ENCODE measurements at places on chromosomes 1 and 21.

- DNase-seq: no peak
Measured at GRCh38 chr1:172897738-172898137, 153.0 kb downstream of the TNFSF18 start.

- no peak for DNase-seq
Measured at GRCh38 chr1:235022981-235023710, 105.5 kb downstream of the TOMM20 start.

DNA sequence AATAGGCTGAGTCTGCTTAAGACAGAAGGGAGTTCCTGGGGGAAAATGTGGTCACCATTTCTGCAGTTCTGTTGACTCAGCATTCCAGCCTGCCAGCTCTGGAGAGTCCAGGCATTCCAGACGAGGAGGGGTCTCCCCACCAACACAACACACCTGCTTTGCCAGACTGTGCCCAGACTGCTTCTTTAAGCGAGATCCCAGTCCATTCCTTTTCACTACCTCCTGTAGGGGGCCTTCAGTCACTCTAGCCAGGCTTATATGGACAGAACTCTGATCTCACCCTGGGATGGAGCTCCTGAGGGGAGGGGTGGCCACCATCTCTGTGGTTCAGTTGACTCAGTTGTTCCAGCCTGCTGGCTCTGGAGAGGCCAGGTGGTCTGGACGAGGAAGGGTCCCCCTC lies 48.5 kb downstream of the UBE2U start:
- no peak for DNase-seq

DNA sequence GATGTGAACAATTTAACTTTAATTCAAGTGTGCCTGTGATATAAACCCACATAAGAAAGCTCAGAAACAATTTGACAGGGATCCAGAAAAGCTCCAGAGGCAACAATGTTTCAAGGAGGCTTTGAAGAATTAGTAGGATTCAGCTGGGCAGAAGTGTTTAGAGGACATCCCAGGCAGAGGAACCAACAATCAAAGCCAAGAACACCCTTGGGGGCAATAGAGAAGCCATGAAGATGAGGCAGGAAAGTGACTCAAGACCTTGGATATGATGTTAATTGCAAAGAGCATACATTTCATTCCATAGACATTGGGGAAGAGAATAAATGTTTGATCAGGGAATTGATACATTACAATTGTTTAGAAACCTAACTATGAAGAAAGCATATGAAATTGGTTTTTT lies 280.3 kb downstream of the LTN1 start:
- DNase-seq: no peak

DNA sequence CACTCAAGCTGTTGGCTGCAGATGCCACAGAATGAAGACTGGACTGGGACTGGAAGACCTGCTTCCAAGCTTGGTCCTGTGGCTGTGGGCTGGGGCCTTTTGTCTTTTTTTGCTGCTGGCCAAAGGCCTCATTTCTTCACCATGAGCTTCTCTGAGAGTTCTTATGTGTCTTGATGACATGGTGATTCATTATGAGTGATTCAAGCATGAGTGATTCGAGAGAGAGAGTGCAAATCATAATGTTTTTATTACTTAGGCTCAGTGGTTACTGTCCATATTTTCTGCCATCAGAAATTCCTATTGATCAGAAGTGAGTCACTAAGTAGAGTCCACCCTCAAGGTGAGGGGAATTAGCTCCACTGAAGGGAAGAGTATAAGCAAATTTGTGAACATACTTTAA lies 94.0 kb downstream of the PCP4 start:
- DNase-seq: no peak

DNA sequence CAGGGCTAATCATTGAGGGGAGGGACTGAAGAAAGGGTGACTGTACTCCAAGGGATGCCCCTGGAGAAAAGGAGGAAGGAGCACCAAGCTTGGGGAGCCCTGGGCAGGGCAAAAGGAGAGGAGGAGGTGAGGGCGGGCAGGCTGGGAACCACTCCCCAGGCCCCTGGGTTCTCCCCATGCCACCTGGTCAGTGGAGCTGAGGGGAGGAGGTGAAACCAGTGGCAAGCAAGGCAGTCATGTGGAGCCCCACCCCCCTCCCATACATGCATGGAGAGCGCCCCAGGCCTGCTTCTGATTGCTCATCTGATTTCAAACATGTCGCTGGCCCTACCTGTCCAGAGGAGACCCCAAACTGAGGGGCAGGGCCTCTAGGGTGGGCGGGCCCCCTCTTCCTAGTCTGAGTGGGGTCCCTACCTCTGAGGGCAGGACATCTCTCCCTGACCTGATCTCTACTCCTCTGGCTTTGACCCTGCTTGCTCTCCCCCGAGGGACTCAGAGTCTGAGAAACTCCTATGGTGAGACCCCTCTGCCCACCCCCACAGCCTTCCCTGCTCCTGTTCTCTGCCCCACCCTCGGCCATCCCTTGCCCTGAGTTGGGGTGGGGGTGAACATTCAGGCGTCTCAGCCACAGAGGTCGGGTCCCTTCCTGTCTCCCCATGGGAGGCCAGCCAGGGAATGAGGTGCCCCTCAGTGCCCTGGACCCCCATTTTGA lies 18.6 kb downstream of the INSRR start:
- DNase-seq: no peak

DNA sequence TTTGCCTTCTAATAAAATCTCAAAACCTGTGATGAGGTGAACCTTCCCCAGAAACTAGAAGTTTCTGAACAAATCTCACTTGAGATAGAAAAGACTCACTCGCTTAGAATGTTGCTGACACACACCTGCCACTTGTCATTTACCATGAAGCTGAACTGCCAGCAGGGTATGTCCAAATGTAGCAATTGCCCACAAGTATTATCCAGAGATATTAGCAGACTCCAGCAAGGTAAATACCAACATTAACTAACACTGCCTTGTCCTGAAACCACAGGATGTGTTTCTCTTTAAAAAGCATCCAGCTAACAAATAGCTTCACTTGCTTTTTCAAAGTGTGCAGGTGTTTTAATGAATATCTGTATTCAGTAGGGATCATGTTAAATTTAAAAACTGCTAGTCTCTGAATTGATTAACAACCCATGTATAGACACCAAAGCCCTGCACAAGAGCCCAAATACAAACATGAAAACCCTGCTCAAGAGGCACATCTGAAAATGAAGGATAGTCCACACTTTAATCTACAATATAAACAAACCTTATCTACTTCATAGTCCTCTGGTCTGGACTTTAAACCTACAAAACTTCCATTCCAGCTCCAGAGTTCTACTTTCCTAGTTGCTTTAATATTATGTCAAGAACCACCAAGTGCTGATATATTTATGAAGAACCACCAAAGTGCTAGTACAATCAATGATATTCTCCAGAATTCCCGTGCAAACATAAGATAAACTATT lies 19.3 kb downstream of the KRTAP8-1 start:
- no peak for DNase-seq

DNA sequence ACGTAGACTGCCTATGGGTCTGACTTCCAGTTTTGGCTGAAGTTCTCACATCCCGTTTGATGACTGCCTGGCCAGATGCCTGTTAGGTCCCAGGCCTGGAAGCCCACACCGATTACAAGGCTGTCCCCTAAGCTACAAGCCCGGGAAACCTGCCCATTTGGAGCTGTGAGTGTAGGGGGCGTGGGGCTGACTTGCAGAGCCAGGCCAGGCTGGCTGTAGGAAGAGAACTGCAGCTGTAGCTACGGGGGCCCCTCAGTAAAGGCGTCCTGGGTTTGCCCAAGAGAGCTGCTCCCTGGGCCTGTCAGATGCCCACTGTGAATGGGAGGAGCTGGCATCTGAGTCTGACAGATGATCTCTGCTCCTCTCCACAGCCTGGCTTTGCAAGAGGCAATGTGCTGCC lies 199.7 kb downstream of the CAMTA1 start:
- DNase-seq: no peak

- no peak for DNase-seq
Measured at GRCh38 chr1:70431317-70431716, 20.2 kb downstream of the CTH start.

GRCh38 chr1:64848136-64848535 lies 103.3 kb downstream of the RAVER2 start:
- DNase-seq: no peak

DNA sequence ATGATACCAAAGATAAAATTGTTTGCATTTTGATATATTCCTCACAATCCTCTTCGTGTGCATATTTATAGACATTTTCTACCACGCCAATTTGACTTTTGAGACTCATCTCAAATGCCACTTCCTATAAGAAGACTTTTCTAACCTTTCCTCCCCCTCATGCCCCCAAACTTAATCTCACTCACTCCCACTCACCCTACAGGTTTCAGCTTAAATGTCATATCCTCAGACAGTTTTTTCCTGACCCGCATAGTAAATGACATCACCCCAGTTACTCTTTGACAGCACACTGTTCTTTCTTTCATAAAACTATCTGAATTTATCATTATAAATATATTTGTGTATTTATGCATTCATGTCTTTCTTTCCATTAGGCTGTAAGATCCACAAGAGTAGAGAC lies 29.6 kb upstream of the RGS8 start:
- no peak for DNase-seq

GRCh38 chr1:207495801-207496792 lies at the start of gene CR1:
Gene CR1, plus strand, starts transcription at chr1:207496157. Its CDS starts 111 bp downstream, at chr1:207496268.
- DNase-seq: no peak

- no peak for DNase-seq
Measured at GRCh38 chr1:112007169-112007568, 17.7 kb upstream of the KCND3 start.

- no peak for DNase-seq
Measured at GRCh38 chr1:116737855-116738321, 16.3 kb upstream of the CD2 start.

DNA sequence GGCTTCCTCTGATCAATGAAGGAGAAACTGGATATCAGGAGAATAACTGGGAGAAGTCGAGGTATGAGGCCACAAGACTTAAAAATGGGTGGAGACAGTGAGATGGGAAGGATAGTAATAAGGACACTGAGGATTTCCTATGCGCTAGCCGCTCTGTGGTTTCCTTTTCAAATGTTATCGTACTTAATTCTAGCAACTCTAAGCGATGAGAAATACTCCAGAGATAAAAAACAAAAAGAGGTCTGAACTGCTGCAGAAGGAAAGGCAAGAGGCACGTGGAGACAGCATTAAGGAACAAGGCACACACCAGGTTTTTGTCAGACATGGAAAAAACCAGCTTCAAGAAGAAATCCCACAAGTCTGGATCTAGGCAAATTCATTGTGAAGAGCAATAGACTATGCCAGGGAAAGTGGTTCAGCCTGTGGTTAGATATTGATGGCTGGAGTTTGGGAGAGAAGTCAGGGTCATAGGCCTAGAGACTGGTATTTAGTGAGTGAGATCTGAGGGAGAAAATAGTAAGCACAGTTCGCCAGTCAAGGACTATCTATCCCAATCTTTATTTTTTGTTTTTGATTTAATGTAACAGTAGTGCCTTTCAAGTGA lies 5.3 kb downstream of the CLCA2 start:
- DNase-seq: no peak

- no peak for DNase-seq
Measured at GRCh38 chr21:14531757-14532316, 14.3 kb downstream of the SAMSN1 start.

- no peak for DNase-seq
Measured at GRCh38 chr1:223179280-223179679, 36.2 kb upstream of the TLR5 start.

- peak; percentile 97 for DNase-seq
Measured at GRCh38 chr1:47313915-47314664, at the start of gene STIL. Gene STIL, minus strand, starts transcription at chr1:47314147. Its CDS starts 3,828 bp downstream, at chr1:47310319.

GRCh38 chr1:235485558-235485957 lies 18.7 kb downstream of the B3GALNT2 start:
- DNase-seq: no peak

DNA sequence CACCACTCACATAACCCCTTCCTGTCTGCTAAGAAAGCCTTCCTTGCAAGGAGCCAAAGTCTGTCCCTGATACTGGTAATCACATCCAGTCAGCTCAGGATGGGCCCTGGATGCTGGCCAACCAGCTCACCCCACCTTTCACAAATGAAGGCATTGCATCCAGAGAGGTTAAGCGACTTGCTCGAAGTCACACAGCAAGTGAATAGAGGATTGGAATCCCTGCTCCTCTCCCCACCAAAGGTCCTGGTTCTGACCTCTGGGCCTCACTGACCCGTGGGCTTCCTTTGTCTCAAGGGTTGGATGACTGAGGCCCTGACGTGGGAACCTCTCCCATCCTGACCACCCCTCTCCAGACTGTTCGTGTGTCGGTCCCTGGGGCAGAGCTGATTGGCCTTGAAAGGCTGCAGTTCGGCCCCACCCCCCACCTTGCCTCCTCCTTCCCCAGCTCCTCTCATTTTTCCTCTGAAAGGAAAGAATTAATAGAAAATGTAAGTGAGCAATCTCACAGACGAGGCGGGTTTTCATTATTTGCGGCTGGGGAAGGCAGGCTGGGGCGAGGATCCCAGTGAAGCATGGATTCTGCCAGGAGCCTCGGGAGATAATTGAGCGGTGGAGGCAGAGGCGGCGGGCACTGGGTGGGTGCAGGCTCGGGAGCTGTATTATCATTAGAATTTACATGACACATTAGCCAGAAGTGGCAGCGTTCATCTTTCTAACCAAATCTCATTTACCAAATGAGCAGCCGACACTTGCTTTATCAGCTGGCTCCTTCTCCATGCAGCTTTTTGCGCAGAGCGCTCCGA lies 101.5 kb upstream of the CSF3R start:
- no peak for DNase-seq

DNA sequence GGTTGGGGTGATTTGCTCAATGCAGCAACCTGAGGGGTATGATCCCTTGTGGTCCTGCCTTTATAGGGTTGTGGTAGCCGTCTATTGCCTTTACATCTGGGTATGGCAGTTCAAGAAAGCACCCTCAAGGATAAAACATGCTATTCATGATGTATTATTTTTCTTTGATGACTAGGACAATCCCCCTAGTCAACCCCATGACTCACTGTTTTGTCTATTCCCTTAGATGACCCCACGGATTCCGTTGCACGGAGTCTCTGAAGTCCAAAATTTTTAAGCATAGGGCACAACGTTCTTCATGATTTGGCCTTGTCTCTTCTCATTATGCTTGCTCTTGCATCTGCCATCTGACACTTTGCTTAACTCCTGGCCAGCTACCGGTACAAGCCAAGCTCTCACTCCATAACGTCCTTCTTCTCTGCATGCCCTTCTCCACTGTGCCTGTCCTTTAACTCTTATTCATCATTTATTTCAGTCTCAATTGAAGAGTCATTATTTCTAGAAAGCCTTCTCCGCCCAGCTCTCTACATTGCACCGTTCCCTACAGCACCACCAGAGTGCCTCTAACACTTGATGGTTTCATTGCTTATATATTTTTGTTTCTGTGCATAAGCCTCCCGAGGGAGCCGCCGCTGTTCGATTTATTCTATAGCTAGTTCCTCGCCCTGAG lies 838 bp upstream of the DISP1 start:
- no peak for DNase-seq

DNA sequence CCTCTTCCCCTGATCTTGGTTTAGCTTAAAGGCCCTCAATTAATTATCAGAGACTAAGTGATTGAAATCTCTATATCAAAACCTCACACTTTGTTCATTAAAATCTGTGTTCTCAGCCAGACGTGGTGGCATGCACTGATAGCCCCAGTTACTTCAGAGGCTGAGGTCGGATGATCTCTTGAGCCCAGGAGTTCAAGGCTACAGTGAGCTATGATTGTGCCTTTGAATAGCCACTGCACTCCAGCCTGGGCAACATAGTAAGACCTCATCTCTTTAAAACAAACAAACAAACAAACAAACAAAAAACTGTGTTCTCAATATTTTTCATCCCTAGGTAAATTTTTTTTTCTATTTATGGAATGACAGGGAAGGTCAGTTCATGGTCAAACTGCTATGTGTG lies 18.7 kb downstream of the TRMT13 start:
- no peak for DNase-seq

All from NCI-H187 treated with DMSO at 0.1 percent for 48 hours (cell line).